Right forelimb (tissue), 1 donor: ENCODE measurements at places on chromosomes 16 and 17.

GRCh38 chr17:10803350-10803749 lies 549 bp downstream of the TMEM238L start:
- peak; percentile 5 for DNase-seq

GRCh38 chr16:67169642-67170167 lies 633 bp upstream of the NOL3 start:
- no peak for DNase-seq

DNA sequence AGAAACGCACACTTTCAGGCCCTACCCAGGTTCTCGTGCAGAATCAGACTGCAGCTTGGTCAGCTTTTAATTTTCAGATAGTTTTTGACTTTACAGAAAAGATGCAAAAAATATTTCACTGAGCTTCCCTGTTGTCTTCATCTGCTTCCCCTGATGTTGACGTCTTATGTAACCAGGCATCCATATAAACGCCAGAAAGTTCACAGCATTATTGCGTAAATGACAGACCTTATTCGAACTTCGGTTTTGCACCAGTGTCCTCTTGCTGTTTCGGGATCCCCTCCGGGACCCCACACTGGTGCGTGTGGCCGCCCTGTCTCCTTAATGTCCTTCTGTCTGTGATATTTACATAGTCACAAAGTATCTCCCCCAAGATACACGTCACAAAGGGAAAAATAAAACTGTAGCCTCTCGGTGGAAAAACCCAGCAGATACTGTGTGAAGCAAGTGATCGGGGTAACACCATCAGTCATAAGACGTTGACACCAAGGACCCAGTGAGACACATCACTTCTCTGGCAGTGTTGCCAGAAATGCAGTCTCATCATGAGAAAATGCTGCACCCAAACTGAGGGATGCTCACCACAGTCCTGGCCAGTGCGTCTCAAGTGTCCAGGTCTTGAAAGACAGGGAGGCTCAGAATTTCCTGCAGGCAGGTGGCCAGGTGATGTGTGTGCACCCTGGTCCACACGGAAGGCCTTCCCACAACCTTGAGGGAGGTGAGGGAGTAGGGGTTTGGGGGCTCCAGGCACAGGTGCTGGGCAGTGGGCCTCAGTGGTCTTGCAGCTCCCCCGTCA lies 4.3 kb downstream of the BANP start:
- no peak for DNase-seq

DNA sequence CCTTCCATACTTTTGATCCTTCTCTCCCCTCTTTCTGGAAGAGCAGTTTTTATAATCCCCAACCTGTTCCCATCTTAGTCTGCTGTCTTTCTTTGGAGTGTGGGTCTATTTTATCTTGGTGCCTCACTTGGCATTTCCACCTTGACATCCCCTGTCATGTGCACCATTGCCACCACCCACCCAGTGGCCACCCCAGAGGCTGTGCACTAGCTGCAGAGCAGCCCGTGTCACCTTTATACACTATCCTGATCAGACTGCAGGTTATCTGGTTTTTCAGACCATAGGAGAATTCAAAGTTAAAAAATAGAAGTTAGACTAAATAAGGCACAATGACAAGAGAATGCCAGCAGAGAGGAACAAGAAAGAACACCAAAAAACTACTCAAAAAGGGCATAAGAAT lies 43.8 kb downstream of the TANGO6 start:
- no peak for DNase-seq
